ENCODE measurements at places on chromosomes 12 and 14.

DNA sequence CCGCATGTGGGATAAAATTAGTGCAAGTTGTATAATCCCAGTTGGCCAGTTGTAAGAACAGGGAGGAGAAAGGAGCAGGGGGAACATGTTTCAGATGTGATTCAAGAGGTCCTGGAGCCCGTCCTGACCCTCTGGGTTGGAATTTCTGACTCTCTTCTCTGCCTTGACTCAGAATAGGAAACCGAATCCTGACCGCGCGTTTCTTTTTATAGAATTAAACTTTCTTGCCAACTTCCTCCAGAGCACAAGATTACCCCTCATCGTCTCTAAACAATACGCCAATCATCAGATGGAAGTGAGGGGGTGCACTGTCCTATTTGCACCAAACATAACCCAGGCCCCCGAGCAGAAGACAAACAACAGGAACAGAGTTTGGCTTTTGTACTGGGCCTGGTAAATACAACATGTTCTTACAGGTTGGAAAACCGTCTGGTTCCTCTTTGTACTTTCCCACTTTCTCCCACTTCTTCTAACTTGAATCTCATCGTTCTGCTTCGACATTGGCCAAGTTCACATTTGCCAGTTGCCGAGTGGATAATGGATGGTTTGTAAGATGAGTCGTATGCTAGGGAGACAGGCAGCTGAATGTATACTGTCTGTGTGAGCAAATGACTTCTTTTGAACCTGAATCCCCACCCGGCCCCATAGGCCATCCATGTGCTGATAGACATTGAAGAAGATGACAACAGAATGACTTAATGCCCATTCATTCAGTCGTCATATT lies 42.6 kb upstream of the MED13L start:
- DNase-seq, result no peak

- no peak for DNase-seq
These were observed 210.8 kb downstream of the CNTN1 start for GRCh38 chr12:40903040-40903439.

GRCh38 chr14:49159081-49159480 lies 427.1 kb downstream of the RPS29 start:
- DNase-seq, result no peak

DNA sequence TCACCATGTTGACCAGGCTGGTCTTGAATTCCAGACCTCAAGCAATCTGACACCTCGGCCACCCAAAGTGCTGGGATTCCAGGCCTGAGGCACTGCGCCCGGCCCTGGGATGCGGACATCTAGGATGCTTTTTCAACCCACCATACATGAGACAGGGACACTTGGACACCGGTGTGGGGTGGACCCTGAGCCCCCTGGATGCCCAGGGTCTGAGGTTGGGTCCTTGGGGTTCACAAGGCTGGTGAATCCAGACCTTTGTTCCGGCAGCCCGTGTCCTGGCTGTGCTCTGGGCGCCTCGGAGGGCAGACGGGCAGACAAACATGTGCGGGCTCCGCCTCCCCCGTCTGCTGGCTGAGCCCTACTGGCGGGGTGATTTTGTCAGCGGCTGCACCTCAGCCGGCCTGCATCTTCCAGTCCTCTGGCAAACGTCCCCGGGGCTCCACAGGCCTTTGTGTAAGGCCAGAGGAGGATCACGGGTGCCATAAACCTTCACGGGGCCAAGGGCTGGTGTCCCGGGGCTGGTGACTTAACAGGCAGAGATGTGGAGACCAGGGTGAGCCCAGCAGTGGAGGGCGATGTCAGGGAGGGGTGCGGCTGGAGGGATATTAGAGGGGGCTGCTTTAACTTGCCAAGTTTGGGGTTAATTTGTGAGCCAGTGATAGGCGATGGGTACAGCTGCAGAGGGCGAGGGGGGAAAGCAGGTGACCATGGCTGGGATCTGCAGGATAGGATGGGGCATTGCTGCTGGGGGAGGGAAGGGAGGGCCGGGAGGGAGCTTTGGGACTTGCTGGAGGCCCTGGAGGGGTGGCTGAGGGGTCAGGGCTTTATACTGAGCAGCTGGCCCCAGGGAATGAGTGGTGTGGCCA lies 5.8 kb downstream of the ASPG start:
- DNase-seq, result no peak

GRCh38 chr12:93127582-93128331 lies 198.7 kb upstream of the EEA1 start:
- peak; percentile 97 for DNase-seq

DNA sequence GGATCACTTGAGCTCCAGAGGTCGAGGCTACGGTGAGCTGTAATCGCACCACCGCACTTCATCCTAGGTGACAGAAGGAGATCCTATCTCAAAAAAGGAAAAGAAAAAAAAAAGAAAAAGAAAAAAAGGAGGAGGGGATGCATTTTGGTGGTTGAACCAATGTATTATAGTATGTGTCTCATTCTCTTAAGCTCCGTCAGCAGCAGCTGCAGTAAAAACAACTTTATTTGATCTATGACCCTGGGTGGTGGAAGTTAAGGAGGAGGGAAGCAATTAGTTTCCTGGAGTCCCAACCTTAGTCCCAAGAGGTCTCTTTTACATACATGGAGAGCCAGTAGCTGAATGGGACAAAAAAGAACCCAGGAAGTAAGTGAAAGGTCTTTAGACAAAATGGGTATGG lies 26.8 kb upstream of the APOF start:
- no peak for DNase-seq

GRCh38 chr14:103773521-103773920 lies 57.9 kb downstream of the ZFYVE21 start:
- no peak for DNase-seq

DNA sequence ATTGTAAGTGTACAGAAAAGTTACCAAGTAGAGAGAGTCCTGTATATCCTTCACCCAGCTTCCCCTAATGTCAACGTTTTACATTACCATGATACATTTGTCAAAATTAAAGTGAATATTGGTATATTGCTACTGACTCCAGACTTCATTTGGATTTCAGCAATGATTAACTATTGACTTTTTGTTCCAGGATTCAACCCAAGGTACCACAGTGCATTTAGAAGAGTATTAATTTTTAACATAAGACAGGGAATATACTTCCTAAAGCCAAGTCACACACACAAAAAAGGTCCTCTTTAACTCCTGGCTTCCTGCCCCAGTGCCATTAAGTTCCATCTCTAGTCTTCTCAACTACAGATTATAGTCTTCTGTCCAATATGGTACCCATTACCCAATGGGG lies 75.5 kb upstream of the RBM19 start:
- no peak for DNase-seq

- DNase-seq, result no peak
These were observed 6.9 kb upstream of the ACVRL1 start for GRCh38 chr12:51900323-51900889.

DNA sequence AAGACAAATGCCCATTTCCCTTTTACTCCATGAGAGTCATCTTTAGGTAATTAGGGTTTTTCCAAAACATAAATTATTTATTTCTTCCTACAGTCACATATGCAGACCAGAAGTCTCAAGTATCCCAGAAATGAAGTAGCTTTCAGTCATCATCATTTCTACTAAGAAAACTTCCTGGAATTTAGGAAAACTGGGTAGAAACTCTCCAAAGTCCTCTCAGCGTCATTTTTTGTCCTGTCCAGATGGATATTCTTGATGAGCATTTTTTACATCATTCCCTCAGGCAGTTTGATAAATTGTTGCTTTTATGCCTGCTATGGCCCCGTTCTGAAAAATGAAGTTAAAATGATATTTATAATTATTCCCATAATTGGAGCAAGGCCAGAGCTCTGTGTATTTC lies 93.9 kb upstream of the DCN start:
- no peak for DNase-seq

GRCh38 chr12:76504606-76505005 lies 55.0 kb downstream of the OSBPL8 start:
- DNase-seq, result no peak

DNA sequence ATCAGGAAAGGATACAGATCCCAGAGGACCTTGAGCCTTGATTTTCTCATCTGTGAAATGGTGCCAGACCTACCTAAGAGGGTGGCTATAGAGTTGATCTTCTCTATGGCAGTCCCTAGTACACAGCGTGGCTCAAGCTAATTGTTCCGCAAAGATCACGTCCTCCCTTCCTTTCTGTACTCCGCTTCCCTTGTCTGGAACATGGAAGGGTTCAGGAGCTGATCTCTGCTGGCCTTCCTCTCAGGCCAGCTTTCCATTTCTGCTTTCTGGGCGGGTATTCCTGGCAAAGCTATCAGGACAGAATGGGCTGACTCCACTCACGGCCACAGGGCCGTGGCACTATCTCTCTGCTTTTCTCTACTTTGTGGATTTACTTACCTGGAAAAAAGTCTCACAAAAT lies 6.5 kb downstream of the CAMKK2 start:
- DNase-seq, result no peak

DNA sequence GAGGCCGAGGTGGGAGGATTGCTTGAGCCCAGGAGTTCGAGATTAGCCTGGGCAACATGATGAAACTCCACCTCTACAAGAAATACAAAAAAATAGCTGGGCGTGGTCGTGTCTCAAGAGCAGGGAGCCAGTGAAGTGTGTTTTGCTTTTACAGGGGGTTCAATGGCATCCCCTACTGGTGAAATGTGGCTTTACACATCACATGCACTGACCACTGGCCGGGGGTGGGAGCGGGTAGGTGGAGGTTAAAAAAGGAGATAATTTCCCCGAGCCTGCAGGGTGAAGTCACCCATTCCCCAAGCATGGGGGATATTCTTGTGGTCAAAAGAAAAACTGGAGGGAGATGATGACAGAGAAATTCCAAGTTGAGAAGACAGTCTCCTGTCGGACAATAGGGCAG lies 63.6 kb upstream of the PWP1 start:
- peak; percentile 5 for DNase-seq

- no peak for DNase-seq
These were observed 328.8 kb downstream of the ADGRD1 start for GRCh38 chr12:131282292-131283080.

DNA sequence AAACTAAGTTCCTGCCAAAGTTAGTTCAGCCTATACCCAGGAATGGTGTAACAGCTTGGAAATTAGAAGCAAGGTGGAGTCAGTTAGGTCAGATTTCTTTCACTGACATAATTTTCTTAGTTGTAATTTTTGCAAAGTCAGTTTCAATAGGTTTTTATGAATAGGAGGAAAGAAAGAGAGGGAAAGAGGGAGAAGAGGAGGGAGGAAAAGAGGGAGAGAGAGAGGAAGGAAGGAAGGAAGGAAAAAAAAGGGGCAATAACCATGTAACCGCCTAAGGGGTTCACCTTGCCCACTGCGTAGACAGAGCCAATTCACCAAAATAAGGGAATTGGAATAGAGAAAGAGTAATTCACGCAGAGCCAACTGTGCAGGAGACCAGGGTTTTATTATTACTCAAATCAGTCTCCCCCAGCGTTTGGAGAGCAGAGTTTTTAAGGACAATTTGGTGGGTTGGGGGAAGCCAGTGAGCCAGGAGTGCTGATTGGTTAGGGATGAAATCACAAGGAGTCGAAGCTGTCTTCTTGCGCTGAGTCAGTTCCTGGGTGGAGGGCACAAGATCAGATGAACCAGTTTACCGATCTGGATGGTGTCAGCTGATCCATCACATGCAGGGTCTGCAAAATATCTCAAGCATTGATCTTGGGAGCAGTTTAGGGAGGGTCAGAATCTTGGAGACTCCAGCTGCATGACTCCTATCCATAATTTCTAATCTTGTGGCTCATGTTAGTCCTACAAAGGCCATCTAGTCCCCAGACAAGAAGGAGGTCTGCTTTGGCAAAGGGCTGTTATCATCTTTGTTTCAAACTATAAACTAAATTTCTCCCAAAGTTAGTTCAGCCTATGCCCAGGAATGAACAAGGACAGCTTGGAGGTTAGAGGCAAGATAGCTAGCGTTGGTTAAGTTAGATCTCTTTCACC lies 126.0 kb upstream of the AMIGO2 start:
- no peak for DNase-seq

DNA sequence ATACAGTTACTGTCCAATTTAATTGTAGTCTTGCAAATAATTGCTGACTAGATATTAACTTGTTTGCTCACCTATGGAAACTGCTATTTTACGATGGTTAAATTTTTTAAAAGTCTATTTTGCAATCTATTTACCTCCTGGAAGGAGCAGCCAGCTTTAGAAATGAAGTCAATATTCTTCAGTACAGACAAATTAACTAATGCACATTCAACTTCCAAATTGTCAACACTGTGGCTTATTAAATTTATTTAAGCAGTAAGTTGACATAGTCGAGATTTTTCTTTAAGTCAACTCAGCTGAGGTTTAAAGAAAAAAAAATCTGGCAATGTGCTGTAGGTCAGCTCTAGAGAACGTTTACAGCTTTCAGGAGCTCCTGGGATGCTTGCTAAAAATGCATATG lies 221.2 kb downstream of the SSPN start:
- no peak for DNase-seq

DNA sequence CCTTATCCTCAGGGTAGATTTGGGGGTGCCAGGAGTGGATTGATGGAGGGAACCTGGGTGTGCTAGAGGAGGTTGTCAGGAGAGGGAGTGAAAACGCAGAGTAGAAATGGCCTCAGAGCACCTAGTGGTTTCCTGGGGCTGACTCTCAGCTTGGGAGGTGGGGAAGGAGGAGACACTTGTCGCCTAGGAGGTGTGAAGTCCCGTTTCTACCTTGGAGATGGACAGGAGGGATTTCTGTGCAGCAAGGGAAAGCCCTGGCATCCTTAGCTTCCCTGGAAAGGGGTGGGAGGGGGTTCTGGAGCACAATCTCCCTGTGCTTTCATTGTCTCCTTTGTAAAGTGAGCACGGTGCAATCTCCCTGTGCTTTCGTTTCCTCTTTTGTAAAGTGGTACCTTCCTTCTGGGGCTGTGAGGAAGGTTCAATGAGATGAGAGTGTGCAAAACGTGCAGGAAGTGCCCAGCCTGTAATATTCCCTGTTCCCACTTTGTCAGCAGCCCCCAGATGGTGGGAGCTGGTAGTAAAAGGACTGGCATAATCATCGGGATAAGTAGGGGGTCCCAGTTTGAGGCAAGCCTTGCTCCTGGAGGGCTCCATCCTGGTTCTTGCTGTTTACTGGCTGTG lies 1.6 kb downstream of the OAS3 start:
- no peak for DNase-seq

GRCh38 chr14:37889087-37889486 lies 293.7 kb downstream of the TTC6 start:
- DNase-seq, result peak; percentile 65

DNA sequence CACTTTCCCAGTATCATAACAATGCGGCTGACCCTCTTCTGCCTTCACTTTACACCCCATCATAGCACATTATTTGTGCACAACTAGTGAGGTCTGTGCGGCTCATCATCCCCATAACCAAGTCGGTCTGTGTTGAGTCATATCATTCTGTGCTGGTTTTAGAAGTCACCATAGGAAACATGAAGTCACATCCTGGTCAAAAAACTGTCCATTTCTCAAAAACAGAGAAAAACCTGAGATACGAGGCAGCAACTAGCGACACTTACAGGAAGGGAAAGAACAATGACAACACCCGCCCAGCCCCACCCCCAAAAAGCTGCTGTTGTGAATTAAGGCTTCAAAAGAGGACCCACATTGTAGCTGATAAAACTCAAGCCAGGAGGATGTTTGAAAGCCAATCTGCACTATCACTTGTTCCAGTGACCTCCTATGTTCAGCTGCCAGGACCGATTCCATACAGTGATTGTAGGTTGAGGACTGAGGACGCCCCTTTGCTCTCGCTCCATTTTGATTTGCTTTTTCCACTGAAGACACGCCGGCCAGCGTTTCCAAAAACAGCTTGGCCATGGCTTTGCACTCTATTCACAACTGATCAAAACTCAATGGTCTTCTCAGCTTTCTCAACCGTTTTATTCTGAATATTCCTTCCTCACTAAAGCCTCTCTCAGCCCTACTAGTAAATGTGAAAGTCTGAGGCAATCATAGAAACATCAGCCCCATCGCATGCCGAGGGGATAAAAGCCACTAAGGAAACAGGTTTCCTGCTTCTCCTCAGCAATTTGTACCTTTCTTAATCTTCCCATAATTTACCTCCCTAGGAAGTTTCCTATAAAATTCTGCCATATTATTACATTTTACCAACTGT lies 87.5 kb downstream of the DUSP16 start:
- DNase-seq, result no peak

Data from NCI-H345 (cell line).